ENCODE measurements at places on chromosomes 3 and 15.

GRCh38 chr15:36940636-36941260, 159.6 kb downstream of the MEIS2 start:
- no peak for DNase-seq

DNA sequence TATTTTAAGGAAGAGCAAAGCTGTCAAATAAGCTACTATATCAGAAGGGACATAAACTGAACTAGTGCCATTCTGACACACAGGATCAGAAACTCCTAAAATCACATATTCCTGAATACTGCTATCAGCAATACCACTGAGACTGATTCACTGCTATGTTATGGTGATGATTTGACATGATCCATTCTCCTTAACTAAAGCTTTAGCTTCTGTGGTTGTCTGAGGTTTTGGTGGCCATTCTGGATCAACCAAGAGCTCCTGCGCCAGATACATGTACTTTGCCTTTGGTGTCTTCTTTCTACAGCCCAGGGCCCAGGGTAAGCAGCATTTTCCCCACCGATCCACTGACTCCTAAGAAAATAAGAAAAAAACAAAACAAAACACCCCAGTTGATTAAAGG, 6.7 kb upstream of the GP5 start:
- DNase-seq = no peak

DNA sequence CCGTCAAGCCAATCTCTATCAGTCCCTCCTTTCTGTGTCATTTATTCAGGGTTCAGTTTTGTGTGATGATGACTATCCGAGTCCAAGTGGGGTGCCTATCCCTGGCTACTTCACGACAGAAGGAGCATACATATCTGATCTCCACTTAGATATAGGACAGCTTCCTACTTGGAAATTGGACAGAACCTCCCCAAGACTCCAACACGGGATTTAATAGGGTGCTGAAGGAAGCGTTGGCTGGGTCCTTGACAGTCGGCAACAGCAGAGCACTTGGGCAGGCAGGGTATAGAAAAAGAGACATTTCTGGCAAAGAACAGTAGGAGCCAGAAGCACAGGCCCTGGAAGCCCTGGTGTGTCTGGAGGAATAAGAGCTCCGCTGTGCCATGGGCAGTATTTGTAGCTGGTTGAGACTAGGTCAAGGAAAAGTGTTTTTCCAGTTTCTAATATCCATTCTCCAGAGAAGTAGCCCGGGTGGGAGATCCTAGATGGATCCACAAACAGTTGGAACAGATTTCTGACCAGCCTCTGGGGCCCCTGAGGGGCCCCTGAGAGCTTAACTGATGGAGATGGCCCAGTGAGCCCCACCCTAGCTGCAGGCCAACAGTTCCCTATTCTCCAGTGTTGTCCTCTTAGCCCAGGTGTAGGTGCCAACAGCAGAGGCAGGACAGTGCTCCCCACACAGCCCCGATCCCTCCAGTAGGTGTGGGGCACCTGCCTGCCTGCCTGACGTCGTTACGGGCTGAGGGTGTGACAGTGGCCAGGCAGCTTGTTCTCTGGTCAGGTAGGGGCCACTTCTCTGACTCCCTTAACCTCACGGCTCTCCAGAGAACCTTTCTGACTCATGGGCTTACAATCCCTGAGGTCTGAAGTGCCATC, 130.8 kb downstream of the CHCHD6 start:
- DNase-seq = no peak

- no peak for DNase-seq
Observed at GRCh38 chr15:29070471-29071231, 184.9 kb downstream of the APBA2 start.

DNA sequence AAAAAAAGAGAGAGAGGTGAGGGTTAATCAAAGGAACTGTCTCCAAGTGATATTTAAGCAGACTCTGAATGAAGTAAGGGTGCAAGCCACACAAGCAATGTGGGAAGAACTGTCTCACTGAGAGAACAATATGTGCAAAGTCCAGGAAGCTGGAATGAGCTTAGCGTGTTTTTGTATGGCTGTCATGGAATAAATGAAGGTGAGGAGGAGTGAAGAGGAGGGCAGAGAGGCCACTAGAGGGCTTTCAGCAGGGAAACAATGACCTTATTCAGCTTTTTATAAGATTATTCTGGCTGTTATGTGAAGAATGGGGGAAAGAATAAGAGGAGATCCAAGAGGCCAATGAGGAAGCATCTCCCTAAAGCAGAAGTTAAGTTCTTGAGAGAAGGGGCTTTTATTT, 86.9 kb upstream of the COL8A1 start:
- DNase-seq = no peak

GRCh38 chr15:66498501-66499386, 1.2 kb upstream of the SNAPC5 start:
- DNase-seq = no peak

- no peak for DNase-seq
Observed at GRCh38 chr15:52246686-52247431, 48.7 kb downstream of the MYO5C start.

DNA sequence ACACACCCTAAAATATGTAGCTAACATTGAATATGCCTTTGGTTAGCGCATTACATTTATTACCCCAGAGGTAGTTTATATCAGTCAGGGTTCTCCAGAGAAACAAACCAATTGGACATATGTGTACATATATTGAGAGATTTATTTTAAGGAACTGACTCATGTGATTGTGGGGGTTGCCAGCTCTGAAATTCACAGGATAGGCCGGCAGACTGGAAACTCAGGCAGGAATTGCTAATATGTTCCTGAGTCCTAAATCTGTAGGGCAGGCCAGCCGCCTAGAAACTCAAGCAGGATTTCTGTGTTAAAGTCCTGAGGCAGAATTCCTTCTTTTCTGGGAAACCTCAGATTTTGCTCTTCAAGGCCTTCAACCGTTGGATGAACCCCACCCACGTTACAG, 189.7 kb downstream of the CDIN1 start:
- no peak for DNase-seq

DNA sequence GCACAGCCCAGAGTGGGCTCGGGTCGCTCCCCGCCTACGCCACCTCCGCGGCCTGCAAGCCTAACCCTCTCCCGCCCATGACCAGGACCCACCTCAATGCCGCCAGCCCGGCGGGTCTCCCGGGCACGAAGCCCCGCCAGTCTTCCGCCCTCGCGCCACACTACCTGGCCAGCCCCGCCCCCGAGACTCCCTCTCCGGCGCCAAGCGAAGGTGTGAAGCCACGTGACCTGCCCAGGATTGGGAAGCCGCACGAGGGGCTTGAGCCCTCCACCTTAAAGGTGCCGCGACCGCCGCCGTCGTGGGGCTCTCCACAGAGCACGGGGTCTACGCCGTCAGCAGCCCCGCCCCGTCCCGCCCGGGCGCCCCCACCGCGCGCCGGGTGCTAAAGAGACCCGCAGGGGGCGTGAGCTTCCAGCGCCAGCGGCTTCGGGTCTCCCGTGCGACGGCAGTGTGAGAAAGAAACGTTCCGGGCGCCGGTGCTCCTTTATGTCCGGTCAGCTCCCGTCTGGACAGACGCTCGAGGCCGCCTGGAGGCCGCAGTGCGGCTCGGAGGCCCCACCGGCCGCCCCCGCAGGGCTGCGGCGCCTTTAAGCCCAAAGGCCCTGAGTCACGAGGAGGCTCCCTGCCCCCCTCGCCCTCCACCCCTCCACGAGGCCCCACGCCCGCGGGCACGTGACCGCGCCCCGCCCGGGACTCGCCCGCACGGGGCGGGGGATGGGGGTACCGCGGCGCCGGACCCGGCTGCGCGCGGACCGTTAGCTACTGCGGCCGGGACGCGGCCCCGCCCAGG, at the start of gene CPEB1:
Gene CPEB1, minus strand, starts transcription at position 319 of the 790 bp plus-strand sequence. CDS start 18,904 bp downstream, outside the sequence.
- no peak for DNase-seq

DNA sequence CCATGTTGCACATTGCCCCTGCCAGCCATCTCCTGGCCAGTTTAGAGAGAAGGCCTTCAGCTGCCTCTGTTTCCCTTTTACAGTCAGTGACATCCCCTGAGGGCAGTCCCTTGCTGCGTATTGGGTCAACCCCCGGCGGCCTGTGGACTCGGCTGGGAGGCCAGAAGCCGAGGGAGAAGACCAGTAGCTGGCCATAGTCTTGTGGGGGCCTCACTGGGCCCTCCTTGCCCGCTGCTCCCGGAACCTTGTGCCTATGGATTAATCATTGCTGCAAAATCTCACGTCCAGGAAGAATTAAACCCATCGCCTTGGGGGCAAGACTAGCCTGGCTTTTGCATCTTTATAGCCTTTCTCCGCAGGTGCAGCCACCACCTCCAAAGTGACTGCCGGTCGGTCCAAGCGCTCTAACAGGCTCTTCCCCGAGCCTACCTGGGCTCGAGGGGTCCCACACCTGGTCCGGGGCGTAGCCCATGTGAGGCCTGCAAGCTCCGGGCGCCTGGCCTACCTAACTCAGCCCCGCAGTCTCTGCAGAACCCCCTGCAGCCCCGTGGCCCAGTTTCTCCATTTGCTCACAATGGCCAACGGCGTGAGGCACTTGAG, 870 bp upstream of the CHAC1 start:
- DNase-seq = no peak

DNA sequence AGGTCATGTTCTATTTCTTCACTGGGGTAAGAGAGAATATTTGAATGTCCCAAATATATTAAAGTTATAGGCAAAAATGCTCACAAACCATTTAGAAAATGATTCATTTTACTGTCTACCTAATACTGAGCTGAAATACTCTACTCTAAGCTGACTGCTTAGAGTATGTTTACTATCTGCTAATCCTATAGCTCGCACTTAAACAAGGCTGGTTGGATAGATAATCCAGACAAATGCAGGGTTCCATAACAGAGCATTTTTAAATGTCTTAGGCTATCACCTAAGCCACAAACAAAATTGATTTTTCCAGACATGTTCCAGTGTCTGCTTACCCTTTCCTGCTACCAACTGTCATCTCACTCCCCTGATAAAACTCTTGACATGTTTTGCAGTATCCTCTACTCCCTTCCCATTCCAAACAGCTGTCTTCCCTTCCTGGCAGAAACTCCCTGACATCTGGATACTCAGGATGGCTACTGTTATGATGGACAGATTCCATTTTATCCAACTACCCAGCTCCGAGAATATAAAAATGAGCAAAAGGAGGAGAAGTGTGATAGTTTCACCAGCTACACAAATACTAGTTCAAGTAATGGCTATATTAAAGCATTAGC, 1034.7 kb downstream of the FHIT start:
- no peak for DNase-seq

DNA sequence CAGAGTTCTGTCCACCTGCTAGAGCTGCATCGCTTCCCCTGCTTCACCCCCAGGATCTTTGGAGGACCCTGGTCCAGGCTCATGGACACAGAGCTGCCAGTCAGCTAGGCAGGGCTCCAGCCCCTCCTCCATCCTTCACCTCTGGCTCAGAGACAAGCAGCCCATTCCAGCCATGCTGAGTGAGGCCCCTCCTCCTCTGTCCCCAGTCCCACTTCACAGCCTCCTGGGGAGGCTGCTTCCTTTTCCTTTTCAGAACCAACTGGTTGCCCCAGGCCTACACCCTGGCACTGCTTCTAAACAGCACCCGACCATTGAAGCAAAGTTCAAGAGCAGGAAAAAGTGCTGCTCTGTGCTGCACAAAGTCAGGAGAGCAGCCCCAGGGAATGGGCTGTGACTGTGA, 22.2 kb downstream of the IQSEC1 start:
- no peak for DNase-seq

GRCh38 chr3:181851063-181851462, 139.3 kb downstream of the SOX2 start:
- no peak for DNase-seq

DNA sequence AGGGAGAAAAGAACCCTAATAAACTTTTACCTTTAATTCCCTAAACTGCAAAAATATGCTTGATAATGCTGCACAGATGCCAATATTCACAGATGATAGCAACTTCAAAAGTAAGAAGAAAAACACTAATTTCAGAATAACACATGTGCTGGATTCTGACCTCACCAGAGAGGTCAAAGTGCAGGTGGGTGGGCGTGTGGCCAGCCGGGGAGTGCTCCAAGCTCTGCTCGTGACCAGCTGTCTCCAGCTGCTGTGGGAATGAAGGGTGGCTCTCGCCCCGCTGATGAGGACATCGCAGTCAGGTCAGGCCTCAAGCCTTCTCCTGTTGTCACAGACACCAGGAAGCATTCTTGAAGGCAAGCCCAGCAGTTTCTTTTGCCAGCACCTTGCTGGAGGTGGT, 57.1 kb downstream of the ADAMTS17 start:
- DNase-seq = no peak

DNA sequence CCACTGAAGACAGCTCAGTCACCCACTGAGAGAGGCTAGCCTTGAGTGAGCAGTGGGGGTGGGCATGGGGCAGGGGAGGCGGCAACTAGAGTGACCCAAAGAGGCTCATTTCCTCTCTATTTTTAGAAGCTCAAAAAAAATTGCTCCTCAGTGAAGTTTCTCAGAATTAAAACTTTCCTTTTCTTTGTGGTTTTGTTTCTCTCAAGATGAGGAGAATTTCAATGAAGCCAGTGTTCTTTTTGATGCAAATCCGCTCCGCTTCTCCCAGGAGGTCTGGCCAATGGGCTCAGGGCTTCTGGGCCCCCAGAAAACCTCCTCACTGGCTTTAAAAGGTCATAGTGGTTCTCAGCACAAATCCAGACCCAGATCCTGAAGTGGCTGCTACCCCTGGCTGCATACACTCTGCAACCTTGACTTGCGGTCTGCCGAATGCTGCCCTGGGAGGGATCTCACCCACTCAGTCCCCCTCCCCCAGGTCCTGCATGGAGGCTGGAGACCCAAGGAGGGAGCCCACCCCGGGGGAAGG, at the start of gene ACSBG1:
Gene ACSBG1, minus strand, starts transcription at position 51 of the 526 bp plus-strand sequence. CDS start 64 bp downstream, outside the sequence.
- DNase-seq = no peak

- no peak for DNase-seq
Observed at GRCh38 chr3:29281344-29282241, 722 bp downstream of the RBMS3 start.

GRCh38 chr15:67745073-67746006, 80.0 kb upstream of the SKOR1 start:
- no peak for DNase-seq

DNA sequence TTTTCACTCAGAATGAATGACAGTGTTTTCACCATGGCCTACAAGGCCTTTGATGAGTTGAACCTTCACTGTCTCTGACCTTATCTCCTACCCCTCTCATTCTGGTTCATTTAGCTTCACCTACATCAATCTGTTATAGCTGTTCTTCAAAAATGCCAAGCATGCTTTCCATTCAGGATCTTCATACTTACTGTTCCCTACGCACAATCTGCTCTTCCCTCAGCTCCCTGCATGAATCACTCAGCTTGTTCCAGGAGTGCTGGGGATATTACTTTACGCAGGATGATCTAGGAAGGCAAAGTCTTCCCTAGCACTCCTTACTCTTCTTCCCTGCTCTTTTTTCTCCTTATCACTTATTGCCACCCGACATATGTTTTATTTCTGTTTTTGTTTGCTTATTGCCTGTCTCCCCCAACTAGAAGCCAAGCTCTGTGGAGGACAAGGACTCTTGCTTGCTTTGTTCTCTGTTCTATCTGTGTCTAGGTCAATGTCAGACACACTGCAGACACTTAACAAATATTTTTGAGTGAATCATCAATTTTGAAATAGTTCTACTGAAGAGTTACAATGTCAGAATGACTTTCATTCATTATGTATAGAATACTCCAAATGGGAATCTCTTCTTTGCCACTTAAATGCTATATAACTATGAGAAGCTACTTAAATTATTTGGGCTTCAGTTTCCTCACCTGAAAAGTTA, 238.3 kb upstream of the FEZF2 start:
- no peak for DNase-seq

All from activated T-helper 1 cell treated with Interleukin-2 at 50 U/mL for 16 hours (primary cell).